ENCODE measurements at places on chromosomes 2 and 18. TPM values are rescaled to one million over a fixed set of nuclear protein-coding genes. Genes with fewer than 3 reads are reported as not detected.

TRABD2A gene
- polyA plus RNA-seq: 0.90 TPM

CNRIP1 gene
- 32.8 TPM for polyA plus RNA-seq

RNF149 gene
- polyA plus RNA-seq: 6.6 TPM

- no peak for DNase-seq
Measured at GRCh38 chr2:70768590-70769085, 638 bp upstream of the ADD2 start.

GRCh38 chr2:1856475-1856874 is 112.2 kb upstream of the PXDN start:
- peak; percentile 65 for DNase-seq

DNA sequence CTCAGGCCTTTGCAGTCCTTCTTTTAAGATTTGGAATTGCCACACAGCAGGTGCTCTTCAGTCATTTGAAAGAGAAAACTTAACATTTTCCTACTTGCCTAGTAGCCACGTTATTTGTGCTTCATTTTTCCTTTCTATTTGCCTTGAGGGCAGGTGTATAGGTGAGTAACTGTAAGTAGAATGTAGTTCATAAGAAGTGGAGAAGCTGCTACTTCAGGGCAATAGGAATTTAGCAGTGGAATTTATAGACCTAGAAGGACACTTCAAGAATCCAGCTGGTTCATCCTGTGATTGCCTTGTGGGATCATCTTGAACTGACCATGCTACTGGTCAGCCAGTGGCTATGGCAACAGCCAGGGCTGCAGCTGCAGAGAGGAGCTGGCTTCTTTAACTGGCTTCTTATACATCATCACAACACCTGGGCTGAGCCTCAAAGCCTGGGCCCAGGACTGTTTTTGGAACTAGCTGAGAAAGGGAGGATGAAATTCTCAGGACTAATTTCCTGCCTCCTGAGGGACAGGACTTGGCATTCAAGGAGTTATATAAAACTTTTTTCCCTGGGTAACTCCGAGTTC is 5.1 kb upstream of the LANCL1 start:
- no peak for DNase-seq

- no peak for DNase-seq
Measured at GRCh38 chr18:77099485-77100370, 32.9 kb downstream of the MBP start.

DNA sequence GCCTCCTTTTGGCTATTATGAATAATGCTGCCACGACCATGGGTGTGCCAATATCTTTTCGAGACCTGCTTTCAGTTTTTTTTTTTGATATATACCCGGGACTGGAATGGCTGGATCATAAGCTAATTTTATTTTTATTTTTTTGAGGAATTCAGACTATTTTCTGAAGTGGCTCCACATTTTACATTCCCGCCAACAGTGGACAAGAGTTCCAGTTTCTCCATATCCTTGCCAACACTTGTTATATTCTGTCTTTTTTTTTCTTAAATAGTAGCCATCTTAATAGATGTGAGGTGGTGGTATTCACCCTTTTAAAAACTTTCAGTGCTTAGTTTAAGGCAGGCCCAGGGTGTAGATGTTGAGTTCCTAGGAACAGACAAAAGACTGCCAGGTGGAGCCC is 11.8 kb downstream of the LPIN1 start:
- DNase-seq: no peak
